ENCODE measurements at places on chromosomes 3 and 15.

DNA sequence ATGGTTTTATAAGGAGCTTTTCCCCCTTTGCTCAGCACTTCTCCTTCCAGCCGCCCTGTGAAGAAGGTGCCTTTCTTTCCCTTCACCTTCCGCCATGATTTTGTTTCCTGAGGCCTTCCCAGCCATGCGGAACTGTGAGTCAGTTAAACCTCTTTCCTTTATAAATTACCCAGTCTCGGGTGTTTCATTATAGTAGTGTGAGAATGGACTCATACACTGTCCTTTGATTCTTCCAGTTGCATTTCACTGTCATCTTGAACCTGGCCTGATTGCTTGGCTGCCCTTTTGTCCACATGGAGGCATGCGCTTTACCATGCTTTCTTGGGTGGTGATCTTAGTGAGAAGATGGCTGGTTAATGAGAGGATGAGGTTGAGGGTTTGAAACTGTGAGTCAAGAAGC lies 23.2 kb downstream of the USP13 start:
- no peak for DNase-seq

GRCh38 chr3:138856799-138857198 lies 22.1 kb upstream of the PIK3CB start:
- DNase-seq: no peak

GRCh38 chr15:44883199-44883877 lies 73.1 kb upstream of the TERB2 start:
- DNase-seq: no peak

- no peak for DNase-seq
Observed at GRCh38 chr15:25331860-25332259, 107.0 kb downstream of the UBE3A start.

GRCh38 chr15:76204109-76204845 lies 107.0 kb downstream of the ETFA start:
- no peak for DNase-seq

- DNase-seq: no peak
Observed at GRCh38 chr3:44802011-44802410, 40.4 kb downstream of the KIF15 start.

GRCh38 chr3:51385621-51386091 lies 565 bp downstream of the MANF start:
- no peak for DNase-seq

DNA sequence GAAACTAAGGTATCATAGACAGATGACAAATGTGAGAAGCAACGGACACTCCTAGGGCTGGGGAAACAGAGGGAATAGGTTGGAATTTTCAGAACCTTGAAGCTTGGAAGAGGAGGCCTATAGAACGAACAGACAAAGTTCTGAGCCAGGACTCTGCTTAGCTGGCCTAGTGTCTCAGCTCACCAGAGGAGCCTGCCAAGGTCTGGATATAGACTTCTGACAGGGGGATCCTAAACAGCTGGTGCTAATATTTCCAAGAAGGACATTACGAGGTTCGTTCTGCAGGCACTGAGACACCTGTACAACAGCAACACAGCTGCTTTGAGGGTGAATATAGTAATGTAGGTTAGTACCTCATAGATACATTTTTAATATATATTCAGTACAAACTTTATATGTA lies 266.3 kb downstream of the CHL1 start:
- no peak for DNase-seq

- DNase-seq: no peak
Observed at GRCh38 chr3:25424614-25425013, 3.4 kb upstream of the RARB start.

DNA sequence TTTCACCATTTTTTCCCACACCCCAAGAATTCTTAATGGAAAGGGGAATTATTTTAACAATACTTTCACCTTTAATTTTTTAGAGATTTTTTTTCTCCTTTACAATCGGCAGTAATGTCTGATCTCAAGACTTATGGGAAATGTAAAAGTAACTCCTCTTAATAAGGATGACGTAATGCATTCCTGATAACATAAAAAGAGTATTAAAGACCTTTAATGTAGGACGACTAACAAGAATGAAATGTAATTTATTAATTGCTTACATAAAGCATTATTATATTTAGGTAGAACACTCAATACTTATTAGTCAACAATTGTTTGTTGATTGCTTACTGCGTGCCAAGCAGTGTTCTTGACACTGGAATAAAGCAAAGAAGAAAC lies 416.8 kb upstream of the NAALADL2 start:
- no peak for DNase-seq

- DNase-seq: no peak
Observed at GRCh38 chr3:66747261-66747660, 246.4 kb upstream of the LRIG1 start.

DNA sequence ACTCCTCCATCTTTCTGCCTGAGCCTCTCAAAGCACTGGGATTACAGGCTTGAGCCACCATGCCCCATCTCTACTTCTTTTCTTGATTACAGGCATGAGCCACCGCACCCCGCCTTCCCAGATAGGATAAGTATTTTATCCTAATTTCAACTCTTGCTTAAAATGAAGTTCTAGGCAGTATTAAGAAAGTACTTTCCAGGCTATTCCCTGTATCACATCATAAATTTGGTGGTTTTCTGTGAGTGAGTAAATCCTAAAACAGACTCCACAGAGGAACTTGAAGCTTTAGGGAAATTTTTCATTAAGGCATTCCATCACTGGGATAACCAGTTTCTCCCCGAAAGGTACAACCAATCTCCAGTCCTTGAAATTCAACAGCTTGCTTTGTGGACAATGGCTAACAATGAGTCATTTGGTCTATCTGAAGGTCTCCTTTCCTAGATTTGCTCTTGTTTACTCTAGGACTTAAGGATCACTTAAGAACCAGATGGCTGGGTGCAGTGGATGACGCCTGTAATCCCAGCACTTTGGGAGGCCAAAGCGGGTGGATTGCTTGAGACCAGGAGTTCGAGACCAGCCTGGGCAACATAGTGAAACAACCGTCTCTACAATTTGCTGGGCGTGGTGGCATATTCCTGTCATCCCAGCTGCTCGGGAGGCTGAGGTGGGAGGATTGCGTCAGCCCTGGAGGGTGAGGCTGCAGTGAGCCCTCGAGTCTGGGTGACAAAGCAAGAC lies 49.7 kb upstream of the SKIL start:
- DNase-seq: no peak

DNA sequence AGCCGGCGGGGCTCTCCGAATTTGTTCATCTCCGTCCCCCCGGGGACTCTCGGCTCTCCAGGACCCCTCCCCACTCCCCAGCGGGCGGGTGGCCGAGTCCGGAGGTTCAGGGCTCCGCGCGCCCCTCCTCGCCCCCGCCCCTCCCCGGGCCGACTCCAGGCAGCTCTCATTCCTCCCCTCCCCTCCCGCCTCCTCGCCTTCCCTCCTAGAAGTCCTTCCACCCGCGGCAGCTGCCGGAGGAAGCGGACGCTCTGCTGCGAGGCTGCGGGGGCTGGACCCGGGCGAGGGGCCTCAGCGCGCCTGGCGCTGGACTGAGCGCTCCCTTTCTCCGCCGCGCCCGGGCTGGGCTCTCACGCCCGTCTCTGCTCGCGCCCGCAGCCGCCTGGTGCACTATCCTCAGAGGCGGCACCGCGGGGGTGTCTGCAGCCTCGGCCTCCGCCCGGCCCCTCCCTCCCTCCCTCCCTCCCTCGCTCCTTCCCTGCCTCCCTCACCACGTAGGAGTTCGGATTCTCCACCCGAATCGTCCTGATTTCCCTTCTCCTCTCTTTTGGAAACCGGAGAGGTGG lies at the start of gene ROBO2:
Gene ROBO2, plus strand, starts transcription at position 494 of the 566 bp plus-strand sequence. CDS start 687 bp downstream, outside the sequence.
- no peak for DNase-seq

- peak; percentile 33 for DNase-seq
Observed at GRCh38 chr3:13822042-13822441, 57.8 kb downstream of the WNT7A start.
